ENCODE measurements at places on chromosomes 11 and 22.

GRCh38 chr11:116736763-116737162 is 36.0 kb downstream of the BUD13 start:
- no peak for DNase-seq

DNA sequence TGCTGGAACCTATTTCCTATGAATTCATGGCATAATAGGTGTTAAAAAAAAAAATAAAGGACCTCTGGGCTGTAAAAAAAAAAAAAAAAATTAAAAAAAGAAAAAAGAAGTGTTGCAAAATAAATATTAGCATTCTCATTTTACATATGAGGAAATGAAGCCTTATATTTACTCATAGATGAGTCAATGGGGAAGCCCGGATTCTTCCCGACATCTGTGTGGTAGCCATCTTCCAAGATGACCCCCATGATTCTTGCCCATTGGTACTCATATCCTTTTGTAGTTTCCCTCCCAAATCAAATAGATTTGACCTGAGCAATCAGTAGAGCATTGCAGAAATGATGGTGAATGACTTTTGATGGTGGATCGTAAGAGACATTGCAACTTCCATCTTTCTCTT is 3.0 kb upstream of the SWAP70 start:
- DNase-seq: no peak

GRCh38 chr22:31937341-31937740 is 7.0 kb upstream of the YWHAH start:
- DNase-seq: no peak

- no peak for DNase-seq
These were observed 3.1 kb downstream of the TNNT3 start for GRCh38 chr11:1922481-1923081.

DNA sequence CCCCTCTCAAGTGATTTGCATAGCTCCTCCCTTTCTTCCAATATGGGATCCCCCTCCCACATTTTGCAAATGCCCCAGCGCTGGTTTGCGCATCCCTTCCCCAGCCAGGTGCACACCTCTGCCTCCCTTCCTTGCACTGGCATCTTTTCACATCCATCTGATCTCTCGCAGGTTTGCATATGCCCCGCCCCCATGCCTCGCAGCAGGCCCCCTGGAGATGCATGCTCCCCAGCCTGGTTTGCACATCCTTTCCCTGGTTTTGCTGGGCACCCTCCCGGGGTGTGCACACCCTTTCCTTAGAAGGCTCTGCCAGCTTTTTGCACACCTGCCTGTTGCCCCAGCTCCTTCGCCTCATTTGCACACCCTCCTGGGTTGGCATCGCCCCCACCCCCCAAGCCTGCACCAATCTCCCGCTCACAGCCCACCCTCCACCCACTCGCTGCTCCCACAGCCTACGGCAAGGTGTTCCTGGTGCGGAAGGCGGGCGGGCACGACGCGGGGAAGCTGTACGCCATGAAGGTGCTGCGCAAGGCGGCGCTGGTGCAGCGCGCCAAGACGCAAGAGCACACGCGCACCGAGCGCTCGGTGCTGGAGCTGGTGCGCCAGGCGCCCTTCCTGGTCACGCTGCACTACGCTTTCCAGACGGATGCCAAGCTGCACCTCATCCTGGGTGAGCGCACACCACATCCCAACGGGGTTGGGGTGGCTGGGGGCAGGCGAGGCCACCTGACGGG is 917 bp downstream of the RPS6KA4 start:
- no peak for DNase-seq

DNA sequence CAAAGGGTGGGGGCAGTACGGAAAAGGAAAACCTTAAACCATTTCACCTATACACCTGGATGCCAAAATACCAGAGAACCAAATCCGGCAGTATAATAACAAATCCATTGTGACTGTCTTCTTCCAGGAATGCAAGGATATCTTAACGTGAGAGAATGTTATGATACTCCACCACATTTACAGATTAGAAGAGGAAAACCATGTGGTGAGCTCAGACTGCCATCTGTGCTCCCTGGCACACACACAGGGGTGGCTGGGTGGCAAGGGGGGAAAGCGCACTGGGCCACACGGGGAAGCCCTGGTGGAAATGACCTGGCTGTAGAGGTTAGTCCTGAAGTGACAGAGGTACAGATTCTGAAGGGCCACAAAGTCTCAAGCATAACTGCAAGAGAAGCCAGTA is 9.9 kb downstream of the EIF1AD start:
- DNase-seq: no peak

GRCh38 chr22:42560781-42561180 is 7.0 kb downstream of the SERHL2 start:
- no peak for DNase-seq

GRCh38 chr11:71293961-71294782 is 41.8 kb upstream of the SHANK2 start:
- DNase-seq: no peak

- no peak for DNase-seq
These were observed 83.9 kb downstream of the LDLRAD3 start for GRCh38 chr11:36027731-36028130.

DNA sequence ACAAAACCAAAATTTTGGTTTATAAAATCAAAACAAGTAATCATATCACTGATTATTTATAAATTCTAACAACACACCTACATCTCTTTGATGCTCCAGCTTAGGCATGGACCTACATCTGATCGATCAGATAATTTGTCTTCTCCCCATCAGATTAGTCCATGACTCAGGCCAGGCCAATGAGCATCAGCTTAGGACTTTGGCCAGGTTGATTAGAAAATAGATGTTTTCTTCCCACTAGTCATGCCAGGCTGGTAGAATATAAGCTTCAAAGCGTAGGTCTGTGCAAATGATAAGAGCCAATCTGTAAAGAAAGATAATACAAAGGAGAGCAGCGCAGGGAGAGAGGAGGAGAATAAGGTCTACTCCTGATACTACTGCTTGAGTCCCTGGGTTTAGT is 1487.9 kb downstream of the FAM181B start:
- DNase-seq: no peak

- DNase-seq: no peak
These were observed 144.7 kb downstream of the TTC17 start for GRCh38 chr11:43503417-43503816.

DNA sequence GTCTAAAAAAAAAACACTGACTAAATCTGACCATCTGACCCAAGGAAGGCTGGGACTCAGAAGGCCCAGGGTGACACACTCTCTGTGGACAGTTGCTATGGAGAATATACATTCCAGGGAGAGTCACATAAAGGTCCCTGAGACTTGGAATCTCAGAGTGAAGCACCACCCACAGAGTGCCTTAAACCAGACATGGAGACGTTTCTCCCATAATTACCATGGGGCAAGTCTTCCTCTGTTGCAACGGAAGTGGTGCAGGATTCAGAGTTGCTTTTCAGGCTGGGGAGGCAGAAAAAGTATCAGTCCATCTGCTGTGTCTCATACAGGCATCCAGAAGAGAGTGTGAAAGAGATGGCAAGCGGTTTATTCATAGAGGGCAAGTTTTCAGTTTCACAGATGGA is 58.7 kb upstream of the SLN start:
- DNase-seq: no peak

GRCh38 chr11:124101737-124102136 is 13.5 kb upstream of the VWA5A start:
- DNase-seq: no peak

DNA sequence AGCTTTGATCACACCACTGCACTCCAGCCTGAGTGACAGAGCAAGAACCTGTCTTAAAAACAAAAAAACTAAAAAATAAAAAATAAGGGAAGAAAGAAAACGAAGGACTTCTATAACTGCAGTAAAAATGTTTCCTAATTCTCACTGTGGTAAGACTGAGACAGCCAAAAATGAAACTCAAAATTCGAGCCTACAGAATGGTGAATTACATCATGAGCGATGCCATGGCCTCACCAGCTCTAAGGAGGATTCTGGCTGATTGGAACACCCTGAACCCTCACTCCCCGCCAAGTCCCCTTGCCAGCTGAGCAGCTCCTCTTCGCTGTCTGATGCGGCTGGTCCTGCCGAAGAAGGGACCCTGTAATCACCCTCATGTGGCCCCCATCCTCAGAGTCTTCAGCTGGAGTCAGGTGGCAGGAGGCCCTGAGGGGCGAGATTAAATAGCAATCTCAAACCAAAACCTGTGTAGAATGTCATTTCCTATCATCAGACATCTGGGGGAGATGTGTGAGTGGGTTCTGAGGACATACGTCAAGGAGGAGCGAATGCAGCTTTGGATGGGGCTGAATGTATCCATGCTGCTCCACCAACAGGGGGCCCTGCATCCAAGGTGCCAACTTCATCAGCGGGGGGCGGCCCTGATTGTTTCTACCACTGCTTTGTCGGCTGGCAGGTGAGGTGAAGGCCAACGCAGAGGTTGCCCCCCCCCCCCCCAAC is 29.2 kb downstream of the PDGFB start:
- DNase-seq: no peak

DNA sequence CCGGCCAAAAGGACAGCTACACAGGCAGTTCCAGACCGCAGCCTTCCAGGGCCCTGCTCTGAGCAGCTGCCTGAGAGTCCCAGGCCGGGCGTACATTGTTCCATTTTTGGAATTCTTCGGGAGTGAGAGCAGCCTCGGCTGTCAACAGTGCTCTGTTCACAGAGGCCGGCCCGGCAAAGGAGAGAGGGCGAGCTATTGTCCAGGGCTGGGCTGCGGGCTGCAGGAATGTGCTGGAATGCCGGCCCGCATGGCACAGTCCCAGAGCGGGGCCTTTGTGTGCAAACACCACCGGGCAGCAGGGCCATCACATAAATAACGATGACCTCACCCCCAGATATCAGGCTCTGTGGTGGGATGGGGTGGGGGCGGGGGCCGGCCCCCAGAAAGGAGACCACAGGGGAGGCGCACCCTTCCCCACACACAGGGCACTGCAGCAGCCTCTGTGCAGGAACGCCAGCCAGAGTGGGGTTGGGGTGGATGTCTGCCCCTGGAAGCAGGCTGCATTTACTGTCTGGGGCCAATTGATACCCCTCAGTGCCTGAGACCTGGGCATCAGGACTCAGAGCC is 15.8 kb downstream of the LINC01488 start:
- DNase-seq: no peak

DNA sequence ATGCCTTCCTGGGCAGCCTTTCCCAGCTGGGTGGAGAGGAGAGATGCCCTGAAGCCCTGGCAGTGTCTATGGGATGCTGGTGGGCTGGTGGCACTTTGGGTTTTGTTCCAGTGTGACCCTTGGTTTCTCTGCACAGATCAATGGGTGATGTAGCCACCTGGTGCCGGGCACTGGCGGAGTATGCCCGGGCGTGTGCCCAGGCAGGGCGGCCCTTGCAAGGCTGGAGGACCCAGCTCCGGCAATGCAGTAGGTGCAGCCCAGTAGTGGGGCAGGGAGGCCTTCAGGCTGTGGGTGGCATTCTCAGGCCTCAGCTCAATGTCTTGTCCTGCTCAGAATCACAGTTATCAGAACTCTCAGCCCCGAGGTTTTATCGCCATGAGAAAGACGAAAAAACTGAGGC is 11.9 kb downstream of the OTOG start:
- DNase-seq: no peak

- no peak for DNase-seq
These were observed 59.7 kb upstream of the GDPD4 start for GRCh38 chr11:77361184-77361583.

- no peak for DNase-seq
These were observed 27.0 kb upstream of the LRRC4C start for GRCh38 chr11:41486424-41486823.

DNA sequence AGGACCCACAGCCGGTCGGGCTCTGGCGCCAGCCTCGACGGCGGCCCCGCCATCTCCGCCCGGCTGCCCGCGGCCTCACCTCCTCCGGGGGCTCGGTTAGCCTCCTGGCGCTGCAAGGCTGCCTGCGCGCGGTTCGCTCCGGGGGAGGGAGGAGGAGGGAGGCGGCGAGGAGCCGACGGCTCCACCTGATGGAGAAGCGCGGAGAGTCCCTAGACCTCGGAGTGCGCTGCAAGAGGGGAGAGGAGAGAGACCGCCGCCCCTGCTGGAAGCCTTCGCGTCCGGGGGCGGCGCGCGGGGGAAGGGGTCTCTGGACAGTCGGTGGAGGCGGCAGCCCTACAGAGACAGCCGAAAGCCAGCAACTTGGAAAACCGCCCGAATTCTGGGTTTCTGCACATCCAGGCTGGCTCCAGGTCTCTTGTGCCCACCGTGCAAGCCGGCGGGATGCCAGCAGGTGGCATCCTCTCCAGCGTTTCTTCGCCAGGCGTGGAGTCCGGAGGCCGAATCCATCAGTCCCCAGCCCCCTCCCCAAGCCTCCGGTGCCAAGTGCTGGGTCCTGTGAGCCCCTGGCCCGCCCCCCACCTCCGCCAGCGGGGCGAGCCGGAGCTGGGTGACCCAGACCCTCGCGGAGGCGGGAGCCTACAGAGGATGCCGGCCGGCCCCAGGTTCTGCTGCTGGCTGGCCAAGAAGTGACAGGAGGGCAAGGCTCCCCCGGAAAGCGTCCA is 2.9 kb upstream of the KIRREL3 start:
- DNase-seq: no peak

DNA sequence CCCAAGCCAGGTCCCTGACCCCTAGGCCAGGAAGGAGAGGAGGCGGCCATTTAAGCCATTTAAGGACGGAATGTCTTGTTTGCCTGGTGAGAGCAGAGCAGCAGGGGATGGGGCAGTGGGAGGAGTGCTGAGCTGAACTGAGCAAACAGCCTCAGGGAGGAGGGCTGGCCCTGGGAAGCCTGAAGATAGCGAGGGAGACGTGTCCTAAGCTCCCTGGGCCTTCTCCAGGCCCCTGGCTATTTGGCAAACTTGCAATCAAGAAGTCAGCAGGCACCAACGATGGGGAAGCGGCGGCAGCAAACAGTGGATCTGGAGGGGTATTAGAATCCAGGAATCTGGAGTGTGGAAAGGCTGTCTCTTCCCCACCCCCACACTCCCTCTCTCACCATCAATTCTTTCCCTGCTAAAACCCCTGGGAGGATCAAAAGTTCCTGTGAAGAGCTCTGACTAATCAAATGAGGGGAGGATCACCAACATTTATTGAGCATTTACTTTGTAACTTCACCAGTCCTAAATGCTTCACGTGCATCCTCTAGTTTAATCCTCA is 8.8 kb downstream of the BCL9L start:
- DNase-seq: no peak

DNA sequence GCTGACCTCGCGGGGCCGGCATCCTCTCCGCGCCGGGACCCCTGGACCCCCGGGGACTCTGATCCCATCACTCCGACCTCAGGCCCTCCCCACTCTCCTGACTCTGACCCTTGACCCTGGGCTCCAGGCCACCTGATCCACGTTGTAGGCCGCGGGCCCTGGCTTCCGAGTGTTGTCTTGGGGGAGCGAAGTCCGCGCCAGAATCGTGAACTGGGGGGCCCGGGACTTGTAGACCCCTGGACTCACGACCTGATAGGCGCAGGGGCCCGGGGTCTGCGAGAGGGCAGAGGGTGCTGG is 716 bp upstream of the TYMP start:
- no peak for DNase-seq

GRCh38 chr11:66366844-66367477 is 4.6 kb downstream of the SLC29A2 start:
- DNase-seq: no peak

All from stimulated activated CD8-positive, alpha-beta memory T cell treated with anti-CD3 and anti-CD28 coated beads, Interleukin-4, amount 100 ng/mL, for 4 hours (primary cell).